Activated T-helper 1 cell treated with anti-CD3 and anti-CD28 coated beads, Interleukin-2, amount 50 U/mL, for 16 hours (primary cell): ENCODE measurements at places on chromosomes 1 and 21.

- DNase-seq: no peak
Measured at GRCh38 chr1:179083533-179083932, 1.7 kb downstream of the TOR3A start.

- no peak for DNase-seq
Measured at GRCh38 chr1:115190540-115191170, 101.4 kb upstream of the TSPAN2 start.

DNA sequence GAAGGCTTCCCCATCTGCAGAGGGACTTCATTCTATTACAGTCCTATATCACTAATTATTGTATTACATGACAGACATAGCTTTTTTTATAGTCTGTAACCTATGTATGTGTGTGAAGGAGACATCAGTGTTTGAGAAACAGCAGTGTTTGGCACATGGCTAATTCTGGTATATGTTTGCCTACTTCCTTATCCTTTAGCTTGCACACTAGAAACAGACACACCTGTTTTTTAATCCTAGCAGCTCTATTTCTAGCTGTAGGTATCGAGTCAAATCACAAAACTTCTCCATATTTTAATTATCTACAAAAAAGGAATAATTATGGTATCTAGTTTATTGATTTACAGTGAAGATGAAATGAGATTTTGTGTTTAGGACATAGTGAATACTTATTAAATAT is 129.4 kb upstream of the CACYBP start:
- no peak for DNase-seq

- no peak for DNase-seq
Measured at GRCh38 chr1:69433073-69433472, 134.6 kb upstream of the LRRC7 start.

GRCh38 chr21:15730484-15731242 is 881 bp downstream of the USP25 start:
- no peak for DNase-seq

GRCh38 chr1:214476986-214477870 is 74.2 kb downstream of the PTPN14 start:
- DNase-seq: no peak

DNA sequence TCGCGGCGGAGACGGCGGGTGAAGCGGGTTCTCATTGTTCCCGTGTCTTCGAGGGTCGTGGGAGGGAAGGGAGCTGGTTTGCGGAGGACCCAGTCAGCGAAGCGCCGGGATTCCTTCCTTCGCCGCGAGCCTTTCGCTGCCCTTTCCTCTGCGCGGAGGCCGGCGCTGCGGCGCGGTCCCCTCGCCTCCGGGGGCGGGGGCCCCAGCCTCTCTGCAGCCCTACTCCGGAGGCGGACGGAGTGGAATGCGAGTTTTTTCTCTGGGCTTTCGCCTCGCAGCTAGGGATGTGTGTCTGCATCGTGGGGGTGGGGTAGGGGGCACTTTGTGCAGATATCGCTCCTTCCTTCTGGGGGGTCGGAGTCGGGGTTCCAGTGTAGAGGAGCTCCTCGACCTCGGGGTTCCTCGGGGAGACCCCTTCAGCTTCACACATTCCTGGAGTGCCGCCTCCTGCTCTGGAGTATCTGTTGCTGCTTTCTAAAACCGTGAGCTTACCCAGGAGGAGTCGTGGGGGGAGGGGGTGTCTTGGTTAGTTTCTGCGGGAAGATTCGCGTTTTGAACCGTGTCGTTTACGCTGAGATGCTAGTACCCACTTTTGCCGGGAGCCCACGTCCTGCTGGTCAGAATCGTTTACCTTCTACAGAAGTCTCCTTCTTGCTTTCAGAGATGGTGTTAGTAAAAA is 595 bp downstream of the RNF2 start:
- no peak for DNase-seq

- DNase-seq: no peak
Measured at GRCh38 chr1:224059897-224060427, 53.9 kb upstream of the FBXO28 start.

- DNase-seq: no peak
Measured at GRCh38 chr1:55700359-55701130, 485.4 kb upstream of the USP24 start.

DNA sequence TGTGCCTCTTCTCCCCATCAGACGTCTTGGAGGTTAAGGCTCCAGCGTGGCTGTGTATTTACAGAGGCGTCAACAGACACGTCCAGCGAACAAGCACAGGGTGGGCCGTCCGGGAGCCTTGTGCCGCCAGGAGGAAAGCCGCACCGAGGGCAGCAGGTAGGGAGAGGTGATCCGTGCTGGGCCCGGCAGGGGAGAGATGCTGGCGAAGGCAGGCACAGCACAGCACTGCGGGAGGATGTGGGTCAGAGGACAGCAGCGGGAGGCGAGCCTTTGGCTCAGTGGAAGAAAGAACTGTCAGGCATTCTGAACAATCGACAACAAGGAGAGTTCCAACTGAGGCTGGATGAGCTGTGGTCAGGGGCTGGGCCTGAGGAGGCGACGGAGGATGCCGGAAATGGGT is 144.1 kb upstream of the TNR start:
- no peak for DNase-seq
